ENCODE measurements at places on chromosomes 5 and 9.

GRCh38 chr9:114414346-114414745, 26.6 kb upstream of the AKNA start:
- no peak for DNase-seq

DNA sequence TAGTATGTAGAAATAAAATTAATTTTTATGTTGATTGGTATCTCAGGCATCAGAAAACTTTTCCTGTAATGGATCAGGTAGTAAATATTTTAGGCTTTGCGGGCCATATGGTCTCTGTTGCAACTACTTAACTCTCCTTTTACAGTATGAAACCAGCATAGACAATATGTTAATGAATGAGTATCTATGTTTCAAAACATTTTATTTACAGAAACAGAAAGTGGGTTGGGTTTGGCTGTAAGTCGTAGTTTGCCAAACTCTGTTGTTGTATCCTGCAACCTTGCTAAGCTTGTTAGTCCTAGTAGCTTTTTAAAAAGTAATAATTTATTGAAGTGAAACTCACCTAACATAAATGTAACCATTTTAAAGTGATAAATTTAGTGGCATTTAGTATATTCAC, 132.1 kb downstream of the NR3C1 start:
- no peak for DNase-seq

DNA sequence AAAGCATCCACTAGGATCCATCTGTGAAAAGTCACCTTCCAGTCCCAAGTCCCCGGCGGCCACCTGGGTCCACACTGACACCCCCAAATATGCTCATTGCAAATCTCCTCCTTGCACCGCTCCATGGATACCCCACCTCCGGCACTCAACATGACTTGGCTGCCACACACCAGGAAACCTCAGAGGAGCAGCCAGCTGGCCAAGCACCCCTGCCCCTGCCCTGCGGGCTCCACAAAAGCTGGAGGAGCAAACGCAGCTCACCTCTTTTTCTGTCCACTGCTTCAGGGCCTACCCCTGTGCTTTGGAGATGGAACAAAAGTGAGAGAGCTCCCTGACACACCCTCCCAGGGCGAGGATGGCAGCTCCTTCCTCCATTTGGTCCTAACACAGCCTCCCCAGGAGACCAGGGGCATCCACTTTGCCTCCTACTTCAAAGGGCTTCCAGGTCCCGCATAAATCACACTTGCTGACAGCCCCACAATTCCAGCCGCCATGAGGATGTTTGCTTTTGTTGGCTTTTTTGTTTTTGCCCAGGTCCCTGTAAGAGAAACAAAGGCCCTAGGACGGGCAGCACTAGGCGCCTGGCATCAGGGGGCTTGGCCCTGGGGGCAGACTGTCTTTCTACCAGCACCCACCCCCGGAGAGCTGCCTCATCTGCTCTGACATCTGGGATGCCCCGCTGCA, 14.8 kb downstream of the ROR2 start:
- no peak for DNase-seq

DNA sequence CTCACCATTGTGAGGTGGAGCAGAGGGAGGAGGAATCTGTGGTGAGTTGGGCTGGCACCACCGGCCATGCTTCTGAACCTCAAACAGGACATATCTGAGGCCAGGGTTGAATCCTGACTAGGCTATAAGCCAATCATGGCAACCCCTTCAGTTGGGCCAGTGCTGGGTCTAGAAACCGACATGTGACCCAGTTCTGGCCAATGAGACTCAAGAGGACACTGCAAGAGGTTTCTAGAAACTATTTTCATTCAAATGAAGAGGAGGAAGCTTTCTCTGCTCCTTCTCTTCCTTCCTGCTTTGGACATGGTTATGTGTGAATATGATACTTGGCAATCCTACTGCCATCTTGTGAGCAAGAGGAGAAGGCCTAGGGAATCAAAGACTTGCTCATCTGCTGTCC, 417.7 kb downstream of the SEMA5A start:
- no peak for DNase-seq

GRCh38 chr5:67139030-67139429, 57.6 kb downstream of the CD180 start:
- no peak for DNase-seq

- peak; percentile 42 for DNase-seq
These were observed 28.7 kb downstream of the DNAJC21 start for GRCh38 chr5:34957857-34958690.

DNA sequence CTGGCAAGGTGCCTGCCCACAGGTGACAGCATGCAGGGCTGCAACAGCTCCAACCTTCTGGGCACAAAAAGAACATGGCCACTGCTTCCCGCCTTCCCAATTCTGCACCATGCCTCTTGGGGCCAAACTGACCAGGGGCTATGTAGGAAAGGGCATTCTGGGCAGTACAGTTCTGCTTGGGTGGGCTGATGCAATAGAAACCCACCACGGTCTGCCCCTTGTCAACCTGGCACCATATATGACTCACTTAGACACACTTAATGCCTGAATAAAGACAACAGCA, 40.2 kb upstream of the FCN1 start:
- DNase-seq: no peak

DNA sequence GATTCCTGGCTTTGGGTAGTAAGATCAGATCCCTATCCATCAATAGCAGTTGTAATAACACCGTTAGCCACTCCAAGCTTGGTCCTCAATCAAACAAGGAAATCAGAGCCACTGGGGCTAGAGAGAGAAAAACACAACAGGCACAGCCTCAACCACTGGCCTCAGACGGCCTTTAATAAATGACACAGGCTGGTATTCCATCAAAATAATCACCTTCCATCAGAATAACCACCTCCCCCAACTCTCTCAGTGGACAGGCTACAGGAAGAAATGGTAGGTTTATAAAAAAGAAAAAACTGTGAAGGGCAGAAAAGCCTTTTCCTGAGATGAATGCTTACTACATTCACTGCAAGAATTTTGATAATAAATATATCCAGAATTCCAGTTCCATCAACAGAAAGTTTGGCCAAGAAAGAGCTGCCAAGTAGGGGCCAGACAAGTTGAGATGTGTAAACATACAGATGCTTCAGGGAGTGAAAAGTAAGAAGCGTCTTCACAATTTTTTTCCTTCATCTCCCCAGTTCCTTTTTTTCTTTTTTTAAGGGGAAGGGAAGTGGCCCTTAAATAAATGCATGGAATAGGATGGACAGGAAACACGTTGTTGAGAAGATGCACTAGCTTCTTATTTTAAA, 5.5 kb downstream of the FOXD1 start:
- DNase-seq: no peak

DNA sequence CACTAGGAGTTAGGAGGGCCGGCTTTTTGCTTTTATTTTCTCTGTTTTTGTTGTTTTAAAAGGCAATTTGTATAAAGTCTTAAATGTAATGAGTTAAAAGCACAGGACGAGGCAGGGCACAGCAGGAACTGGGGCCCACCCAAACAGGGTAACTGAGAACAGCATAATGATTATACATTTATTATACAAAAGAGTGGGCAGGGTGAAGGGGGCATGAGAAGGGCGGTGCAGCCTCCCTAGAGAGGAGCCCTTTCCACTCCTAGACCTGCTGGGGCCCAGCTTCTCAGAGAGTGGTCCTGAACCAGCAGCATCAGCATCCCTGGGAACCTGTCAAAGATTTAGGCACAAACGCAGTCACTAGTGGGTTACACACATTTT, 438.0 kb downstream of the AGTPBP1 start:
- no peak for DNase-seq

- DNase-seq: no peak
These were observed 146.9 kb upstream of the GNA14 start for GRCh38 chr9:77794985-77795384.

- no peak for DNase-seq
These were observed 1.3 kb upstream of the LHX2 start for GRCh38 chr9:124010303-124010664.

GRCh38 chr9:3746296-3747275, 220.8 kb upstream of the RFX3 start:
- peak; percentile 80 for DNase-seq

GRCh38 chr9:130680836-130681768, 12.5 kb upstream of the EXOSC2 start:
- peak; percentile 71 for DNase-seq

- peak; percentile 90 for DNase-seq
These were observed 146.9 kb upstream of the DMRT1 start for GRCh38 chr9:694403-695154.

- peak; percentile 88 for DNase-seq
These were observed 79.4 kb downstream of the ESM1 start for GRCh38 chr5:54905942-54906537.

DNA sequence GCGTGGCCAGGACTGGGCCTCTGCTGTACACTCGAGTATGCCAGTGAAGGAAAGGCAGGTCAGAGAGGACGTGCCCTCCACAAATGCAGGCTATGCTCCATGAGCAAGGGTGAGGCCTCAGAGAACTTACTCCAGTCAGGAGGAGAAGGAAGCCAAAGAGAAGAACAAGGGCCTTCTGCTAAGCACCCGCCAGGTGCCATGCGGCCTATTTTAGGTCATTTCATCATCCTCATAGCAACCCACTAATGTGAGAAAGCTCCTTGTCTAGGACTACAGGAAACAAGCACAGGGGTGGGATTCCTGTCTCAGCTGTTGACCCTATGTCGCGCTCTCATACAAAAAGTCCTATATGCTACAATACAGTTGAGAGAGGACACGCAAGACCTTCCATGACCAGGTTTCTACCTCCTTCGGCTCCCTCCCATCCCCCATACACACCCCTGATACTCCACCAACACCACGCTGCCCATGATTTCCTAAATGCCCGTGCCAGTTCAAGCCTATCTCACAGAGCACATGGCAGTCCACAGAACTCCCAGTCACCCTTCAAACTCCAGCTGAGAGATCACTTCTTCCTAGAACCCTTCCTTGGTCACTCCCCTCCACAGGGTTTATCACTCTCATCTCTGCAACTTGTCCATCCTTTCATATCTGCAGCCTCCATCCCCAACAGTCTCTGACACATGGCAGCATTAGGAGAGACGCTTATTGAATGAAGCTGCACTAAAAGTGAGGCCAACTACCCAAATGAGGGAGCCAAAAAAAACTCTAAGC, 26.8 kb downstream of the PSMB7 start:
- no peak for DNase-seq

DNA sequence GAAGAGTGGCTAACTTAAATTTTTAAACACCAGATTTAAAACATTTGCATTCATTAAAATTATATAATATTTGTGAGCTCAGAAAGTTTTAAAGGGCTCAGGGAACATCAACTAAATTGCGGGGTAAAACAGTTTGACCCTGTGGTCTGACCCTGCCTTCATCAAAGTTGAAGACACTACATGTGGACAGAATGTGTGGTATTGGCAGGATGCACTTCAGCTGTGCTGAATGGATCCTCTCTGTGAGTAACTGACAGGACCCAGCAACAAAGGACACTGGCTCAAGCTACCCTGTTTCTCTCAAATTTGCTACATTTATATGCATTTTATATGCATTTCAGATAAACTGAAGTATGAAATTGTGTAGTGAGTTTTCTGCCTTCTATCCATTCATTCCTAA, 288.5 kb downstream of the ZNF608 start:
- no peak for DNase-seq

DNA sequence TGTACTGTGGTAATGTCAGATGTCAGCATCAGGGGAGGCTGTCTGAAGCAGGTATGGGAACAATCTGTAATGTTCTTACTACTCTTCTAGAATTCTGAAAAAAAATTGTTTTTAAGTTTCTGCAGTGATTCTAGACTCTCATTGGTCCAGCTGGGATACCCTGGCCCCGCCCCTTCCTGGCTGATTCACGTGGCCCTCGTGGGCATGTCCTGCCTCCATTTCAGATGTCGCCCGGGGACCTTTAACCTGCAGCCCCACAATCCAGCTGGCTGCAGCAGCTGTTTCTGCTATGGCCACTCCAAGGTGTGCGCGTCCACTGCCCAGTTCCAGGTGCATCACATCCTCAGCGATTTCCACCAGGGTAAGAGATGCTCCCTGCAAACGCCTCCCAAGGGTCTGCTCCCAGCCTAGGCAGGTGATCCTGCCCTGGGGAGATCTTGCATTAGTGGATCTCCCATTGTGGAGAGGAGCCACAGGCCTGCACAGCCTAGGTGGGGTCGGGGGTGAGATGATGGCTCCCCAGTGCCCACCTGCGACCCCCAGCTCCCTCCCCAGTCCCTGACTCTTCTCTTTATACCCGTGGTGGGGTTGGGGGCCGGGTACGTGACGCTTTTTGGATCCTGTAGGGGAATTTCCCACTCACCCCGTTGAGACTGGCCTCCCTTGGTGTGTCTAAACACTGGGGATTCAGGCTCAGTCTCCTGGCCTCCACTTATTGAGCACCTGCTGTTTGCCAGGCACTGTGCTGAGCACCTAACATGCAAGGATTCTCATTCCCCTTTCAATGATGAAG, 36.5 kb downstream of the LAMC3 start:
- DNase-seq: no peak

- no peak for DNase-seq
These were observed 62.8 kb downstream of the DCP2 start for GRCh38 chr5:113039229-113039933.

DNA sequence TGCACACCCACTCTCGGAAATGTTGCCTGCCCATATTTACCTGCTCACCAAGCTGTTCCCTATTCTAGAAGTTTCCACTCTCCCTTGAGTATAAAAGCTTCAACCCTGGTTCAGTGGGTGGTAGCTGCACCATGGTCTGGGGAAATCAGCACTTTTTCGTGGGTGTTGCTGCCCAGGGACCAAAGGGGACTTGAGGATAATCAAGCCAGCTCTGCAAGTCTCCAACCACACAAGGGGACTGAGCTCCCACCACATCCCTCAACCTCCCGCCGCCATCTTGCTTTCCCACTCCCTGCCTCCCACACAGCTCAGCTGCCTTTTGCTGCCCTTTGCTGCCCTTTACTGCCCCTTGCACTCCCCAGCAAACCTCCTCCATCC, 210.0 kb downstream of the AUH start:
- DNase-seq: no peak

DNA sequence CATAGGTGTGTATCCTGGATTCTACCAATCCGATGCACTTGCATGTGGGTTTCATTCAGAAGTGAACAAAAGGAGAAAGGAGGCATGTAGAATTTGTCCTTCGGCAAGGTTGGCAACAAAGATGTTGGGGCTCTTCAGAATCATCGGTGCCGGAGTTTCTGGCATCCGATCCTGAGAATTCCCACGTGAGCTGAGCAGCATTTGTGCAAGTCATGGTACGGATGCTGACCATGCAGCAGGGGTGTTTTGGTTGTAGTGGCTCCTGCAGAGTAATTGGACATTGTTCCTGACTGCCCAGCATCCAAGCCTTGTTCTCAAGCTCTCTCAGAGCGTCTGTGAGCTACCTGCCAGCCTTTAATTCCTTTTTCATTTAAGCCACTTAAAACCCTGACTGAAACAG, 19.0 kb upstream of the POC5 start:
- DNase-seq: no peak
